A549 treated with AZD2906 at 1 μM for 4 hours (cell line): ENCODE measurements at places on chromosomes 3 and 15. TPM values are rescaled to one million over a fixed set of nuclear protein-coding genes. Genes with fewer than 3 reads are reported as not detected.

The POPDC2 gene
- total RNA-seq, result 0.32 to 1.2 TPM (median 0.38 TPM) in 5 replicates

The SH3GL3 gene
- total RNA-seq, result 0.25 to 0.62 TPM (median 0.51 TPM) in 5 replicates

The ECE2 gene
- not detected in 5 replicates for total RNA-seq

The FBXO40 gene
- total RNA-seq, result not detected in 5 replicates

The NRROS gene
- total RNA-seq, result 0.05 TPM in 1 of 5 replicates, not detected in the others

The YEATS2 gene
- total RNA-seq, result 11.3 to 13.5 TPM (median 12.3 TPM) in 5 replicates

The MASP1 gene
- total RNA-seq, result 0.11 to 0.27 TPM (median 0.17 TPM) in 3 of 5 replicates, not detected in the others
